NCI-H526 treated with DMSO at 0.1 percent for 48 hours (cell line): ENCODE measurements at places on chromosomes 13 and 19.

DNA sequence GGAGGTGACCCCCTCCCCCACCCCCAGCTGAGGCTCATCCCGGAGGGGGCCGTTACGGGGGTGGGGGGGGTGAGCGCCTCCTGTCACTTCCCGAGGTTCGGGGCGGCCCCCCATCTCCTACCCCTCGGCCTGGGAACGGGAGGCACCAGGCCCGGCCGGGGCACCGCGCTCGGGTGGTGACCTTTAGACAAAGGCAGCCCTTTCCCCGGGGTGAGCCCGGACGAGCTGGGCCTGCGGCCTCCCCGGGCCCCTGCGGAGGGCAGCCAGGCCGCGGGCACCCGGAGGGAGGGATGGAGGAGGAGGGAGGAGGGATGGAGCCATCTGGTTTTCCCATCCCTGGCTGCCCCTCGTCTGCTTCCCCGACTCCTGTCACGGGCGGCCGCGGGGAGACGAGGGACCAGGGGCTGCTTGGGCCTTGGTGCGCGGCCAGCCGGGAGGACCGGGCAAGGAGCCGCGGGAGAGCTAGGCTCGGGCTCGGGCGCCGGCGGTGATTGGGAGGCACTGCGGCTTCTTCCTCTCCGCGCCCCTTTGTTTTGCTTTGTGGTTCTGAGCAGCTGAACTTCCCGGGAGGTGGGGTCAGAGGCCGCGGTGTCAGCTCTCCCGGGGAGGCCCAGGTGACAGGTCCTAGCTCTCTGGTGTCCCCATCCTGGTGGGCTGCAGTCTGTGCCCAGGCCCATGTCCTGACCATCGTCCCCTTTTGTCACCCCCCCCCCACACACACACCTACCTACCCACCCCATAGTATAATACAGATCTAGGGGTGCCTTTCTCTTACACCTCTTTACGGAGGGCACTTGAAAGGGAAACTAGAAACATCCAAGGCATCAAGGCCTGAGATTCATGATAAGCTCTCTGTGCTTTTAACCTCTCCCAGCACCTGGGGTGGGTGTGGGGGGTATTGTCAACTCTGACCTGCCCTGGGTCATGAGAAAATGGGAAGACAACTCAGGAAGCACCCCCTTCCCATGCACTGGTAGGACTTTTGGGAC, 1.3 kb downstream of the BICRA start:
- DNase-seq, result no peak

DNA sequence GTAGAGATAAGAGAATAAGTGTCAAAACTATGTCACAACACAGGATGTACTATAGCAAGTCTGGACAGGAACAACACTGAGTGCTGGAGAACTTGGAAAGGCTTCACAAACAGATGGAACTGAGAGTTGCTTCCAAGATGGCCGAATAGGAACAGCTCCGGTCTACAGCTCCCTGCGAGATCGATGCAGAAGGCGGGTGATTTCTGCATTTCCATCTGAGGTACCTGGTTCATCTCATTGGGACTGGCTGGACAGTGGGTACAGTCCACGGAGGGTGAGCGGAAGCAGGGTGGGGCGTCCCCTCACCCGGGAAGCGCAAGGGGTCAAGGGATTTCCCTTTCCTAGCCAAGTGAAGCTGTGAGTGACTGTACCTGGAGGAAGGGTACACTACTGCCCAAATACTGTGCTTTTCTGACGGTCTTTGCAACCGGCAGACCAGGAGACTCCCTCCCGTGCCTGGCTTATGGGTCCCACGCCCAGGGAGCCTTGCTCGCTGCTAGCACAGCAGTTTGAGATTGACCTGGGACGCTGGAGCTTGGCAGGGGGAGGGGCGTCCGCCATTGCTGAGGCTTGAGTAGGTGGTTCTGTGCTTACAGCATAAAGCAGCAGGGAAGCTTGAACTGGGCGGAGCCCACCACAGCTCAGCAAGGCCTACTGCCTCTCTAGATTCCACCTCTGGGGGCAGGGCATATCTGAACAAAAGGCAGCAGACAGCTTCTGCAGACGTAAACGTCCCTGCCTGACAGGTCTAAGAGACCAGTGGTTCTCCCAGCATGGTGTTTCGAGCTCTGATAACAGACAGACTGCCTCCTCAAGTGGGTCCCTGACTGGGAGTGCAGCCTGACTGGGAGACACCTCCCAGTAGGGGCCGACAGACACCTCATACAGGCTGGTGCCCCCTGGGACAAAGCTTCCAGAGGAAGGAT, 46.0 kb downstream of the USP12 start:
- peak; percentile 94 for DNase-seq

DNA sequence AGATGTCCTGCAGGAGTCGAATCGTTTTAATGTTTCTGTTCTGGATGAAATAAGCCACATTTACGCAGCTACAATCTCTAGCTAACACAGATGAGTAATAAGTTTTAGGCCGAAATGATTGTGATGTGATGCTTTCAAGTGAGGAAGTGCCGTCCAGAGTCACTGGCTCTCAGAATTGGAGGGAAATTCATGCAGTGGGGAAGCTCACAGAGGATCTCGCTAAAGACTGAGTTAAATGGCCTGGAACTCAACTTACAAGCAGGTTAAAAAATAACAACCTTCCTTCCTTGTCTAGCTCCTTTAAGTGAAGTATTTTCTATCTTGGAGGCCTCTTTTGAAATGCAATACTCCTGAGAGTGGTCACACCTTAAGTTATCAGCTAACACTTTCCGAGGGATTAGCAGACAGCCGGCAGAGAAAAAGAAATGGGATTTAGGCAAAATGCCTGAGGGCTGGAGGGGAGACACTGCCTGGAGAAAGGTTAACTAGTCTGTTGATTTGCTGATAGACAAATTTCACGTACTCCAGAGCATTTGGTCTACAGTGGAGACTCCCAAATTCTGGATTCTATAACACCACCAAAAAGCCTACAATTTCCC, 74.2 kb downstream of the IRS2 start:
- no peak for DNase-seq

DNA sequence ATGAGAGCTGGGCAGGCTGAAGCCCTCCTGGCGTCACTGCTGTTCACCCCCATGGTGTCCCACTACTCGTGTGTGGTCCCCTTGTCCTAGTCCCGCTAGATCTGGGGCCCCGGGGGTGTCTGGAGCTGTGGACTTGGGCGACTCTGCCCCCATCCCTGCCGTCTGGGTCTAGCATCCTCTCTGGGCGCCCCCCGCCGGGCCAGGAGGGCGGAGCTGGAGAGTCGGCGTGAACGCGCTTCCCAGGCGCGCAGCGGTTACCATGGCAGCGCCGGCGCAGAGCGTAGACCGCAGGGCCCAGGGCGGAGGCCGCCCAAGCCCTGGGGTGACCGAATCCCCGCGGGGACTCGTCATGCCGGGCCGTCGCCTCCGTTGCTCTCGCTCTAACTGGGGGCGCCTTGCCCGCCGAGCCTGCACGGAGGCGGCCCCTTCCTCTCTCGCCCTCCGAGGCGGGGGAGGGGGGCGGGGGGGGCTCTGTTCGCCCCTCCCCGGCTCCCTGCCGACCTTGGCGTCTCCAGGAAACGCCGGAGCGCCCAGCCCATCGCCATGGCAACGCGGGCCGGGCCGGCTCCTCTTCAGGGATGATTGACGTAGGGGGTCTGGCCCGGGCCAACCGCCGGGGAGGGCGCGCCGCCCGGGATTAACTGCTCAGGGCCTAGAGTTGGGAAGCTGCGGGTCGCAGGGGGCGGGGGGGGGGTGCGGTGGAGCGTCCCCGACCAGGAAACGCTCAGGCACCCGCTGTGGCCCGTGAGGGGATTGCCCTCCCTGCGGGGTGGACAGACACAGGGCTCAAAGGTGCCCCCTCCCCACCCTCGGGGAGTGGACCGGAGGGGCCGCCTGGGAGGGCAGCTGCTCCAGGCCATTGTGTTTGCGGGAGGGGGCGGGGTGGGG, 8.9 kb downstream of the ISYNA1 start:
- peak; percentile 50 for DNase-seq

- no peak for DNase-seq
These were observed 1.7 kb downstream of the PRKCG start for GRCh38 chr19:53883741-53884140.

- DNase-seq, result no peak
These were observed 1.6 kb downstream of the CYSLTR2 start for GRCh38 chr13:48655291-48655690.

GRCh38 chr19:988510-988909, 4.4 kb downstream of the WDR18 start:
- no peak for DNase-seq
